ENCODE measurements at places on chromosomes 1 and 21. TPM values are rescaled to one million over a fixed set of nuclear protein-coding genes. Genes with fewer than 3 reads are reported as not detected.

Gene MARK1
- total RNA-seq = not detected

Gene KCNJ6
- not detected for total RNA-seq

Gene MATN1
- 0.34 TPM for total RNA-seq

Gene AVPR1B
- total RNA-seq = not detected

GRCh38 chr1:8082945-8083344 lies 56.8 kb upstream of the ERRFI1 start:
- DNase-seq = no peak

GRCh38 chr1:120178799-120179756 lies 2.8 kb upstream of the SEC22B start:
- no peak for DNase-seq

- no peak for DNase-seq
These were observed 47.6 kb downstream of the ATP6V1G3 start for GRCh38 chr1:198492872-198493271.

- peak; percentile 27 for DNase-seq
These were observed 63.6 kb upstream of the ERRFI1 start for GRCh38 chr1:8089535-8090228.

GRCh38 chr1:214777364-214777763 lies 174.4 kb downstream of the CENPF start:
- no peak for DNase-seq

GRCh38 chr1:26890467-26890796 lies 349 bp upstream of the GPN2 start:
- no peak for DNase-seq

DNA sequence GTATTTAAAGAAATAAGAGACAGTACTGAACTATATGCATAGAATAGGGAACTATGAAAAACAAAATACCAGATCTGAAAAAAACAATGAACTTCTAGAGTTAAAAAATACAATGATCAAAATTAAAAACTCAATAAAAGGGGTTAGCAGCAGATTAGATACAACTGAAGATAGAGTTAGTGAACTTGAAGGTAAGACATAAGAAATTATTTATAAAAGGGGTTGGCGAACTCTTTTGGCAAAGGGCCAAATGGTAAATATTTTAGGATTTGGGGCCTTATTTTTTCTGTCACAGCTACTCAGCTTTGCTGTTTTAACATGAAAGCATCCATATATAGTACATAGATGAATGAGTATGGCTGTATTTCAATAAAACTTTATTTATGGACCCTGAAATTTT lies 111.4 kb downstream of the ST3GAL3 start:
- DNase-seq = no peak
